ENCODE measurements at places on chromosomes 7 and 10.
A peak's percentile ranks its signal among the peaks of the same experiment; 100 is the strongest.

GRCh38 chr7:90692947-90693346 is 96.8 kb downstream of the CDK14 start:
- DNase-seq, result no peak

GRCh38 chr7:45026984-45027773 is 27.2 kb downstream of the CCM2 start:
- no peak for DNase-seq

DNA sequence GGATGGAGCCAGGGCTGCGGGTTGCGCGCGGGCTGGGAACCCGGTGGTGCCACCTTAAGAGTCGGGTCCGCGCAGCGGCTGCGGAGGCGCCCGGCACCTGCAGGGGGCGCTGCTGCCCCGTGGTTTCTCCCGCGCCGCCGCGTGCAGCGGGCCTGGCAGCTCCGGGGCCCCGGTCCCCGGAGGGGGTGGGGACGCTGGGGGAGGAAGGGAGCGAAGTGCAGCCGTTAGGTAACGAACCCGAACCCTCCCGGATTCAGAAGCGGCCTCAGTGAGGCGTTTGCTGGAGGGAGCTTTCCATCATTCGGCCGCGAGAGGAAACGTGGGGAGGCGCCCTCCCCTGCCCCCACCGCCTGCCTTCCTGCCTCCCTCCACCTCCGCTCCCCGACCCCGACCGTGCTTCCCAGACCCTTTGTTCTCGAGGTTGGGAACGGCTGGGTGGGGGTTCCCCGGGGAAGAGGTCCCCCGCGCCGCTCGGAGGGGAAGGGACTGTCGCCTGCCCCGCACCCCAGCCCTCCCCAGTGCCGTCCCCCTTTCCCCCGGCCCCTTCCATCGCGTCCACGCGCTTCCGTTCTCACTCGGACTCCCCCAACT is 29.6 kb downstream of the SKIDA1 start:
- peak; percentile 34 for DNase-seq

GRCh38 chr10:114624951-114625780 is 32.9 kb downstream of the ABLIM1 start:
- DNase-seq, result no peak

DNA sequence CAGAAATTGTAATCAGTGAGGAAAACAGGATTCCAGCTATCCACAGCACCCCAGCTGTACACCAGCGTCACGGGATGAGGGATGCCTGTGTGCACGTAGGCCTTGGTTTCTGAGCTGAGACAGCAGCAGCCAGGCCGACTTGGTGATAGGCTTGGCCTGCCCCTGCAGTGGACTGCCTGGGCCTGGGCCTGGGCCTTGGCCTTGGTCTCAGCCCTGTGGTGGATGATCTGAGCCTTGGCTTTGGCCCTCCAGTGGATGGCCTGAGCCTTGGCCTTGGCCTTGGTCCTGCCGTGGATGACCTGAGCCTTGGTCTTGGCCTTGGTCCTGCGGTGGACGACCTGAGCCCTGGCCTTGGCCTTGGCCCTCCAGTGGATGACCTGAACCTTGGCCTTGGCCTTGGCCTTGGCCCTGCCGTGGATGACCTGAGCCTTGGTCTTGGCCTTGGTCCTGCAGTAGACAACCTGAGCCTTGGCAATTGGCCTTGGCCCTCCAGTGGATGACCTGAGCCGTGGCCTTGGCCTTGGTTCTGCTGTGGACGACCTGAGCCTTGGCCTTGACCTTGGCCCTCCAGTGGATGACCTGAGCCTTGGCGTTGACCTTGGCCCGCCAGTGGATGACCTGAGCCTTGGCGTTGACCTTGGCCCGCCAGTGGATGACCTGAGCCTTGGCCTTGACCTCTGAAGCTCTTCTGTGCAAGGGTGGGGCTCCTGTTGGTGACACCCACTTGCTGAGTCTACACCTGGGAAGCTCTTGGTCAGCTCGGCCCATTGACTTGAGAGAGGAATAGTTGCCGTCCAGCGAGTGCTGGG is 93.8 kb downstream of the CUX1 start:
- no peak for DNase-seq

DNA sequence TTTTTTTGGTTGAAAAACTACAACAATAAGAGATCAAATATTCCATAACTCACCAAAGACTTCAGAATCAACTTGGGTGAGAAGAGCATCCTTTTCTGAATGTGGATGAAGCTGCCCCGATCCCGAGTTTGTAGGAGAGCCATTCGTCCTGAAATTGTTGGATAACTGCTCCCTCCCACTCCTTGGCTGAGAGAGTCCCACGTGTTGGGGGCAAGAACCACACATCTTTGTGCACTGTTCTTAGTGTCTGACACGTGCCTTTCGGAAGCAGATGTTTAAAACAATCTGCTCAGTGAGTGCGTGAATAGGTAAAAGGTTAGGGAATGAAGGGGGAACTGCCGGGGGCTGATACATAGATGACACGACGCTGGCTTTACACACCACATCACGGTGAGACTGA is 575.7 kb downstream of the PTPRN2 start:
- DNase-seq, result no peak

- DNase-seq, result no peak
These were observed 59.7 kb upstream of the PDCD4 start for GRCh38 chr10:110811791-110812581.

- no peak for DNase-seq
These were observed 17.9 kb upstream of the TIAL1 start for GRCh38 chr10:119614686-119615085.

- DNase-seq, result no peak
These were observed 1.2 kb upstream of the LSM8 start for GRCh38 chr7:118182593-118183427.

DNA sequence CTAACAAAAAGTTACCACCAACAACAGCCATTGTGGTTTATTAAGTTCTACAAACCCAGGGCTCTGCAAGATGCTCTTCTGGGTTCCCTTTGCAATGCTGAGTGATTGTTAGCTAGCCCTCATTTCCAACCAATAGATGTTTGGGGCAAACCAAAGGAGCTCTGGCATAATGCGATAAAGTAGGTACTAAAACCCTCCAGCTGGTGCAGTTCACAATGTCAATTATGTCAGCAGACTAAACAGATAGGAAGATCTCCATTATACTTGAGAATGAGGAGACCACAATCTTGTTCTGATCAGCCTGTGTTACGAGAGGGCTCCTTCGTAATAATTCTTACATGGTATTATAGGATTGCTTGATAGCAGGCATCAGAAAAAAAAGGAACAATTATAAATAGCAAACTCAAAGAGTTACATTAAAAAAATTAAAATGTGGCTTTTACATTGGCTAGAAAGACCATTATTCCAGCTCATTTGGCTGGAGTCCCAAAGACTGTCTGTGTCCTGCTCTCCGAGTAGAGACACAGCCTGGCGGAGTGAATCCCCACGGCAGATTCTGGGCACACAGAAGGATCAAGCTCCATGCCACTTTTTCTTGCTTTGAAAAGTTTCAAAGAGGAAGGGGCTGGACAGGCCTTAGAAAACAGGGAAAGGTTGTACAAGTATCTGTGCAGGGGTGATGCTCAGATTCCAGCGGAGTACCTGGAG is 93.8 kb downstream of the ZRANB1 start:
- no peak for DNase-seq

GRCh38 chr7:150917969-150918368 is 60.2 kb downstream of the KCNH2 start:
- DNase-seq, result no peak

GRCh38 chr7:25238066-25238725 is 9.9 kb upstream of the NPVF start:
- no peak for DNase-seq

DNA sequence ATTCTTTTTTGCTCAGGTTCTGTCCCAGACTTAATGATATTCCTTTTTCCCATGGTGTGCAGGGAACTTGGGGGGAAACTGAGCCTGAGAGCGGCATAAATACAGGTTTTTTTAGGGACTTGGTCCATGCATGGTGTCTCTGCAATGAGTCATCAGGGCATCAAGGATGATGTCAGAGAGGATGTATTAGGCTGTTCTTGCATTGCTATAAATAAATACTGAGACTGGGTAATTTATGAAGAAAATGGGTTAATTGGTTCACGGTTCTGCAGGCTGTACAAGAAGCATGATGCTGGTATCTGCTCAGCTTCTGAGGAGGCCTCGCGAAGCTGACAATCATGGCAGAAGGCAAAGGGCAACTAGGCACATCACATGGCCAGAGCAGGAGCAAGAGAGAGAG is 185.4 kb downstream of the RAB11FIP2 start:
- DNase-seq, result no peak

DNA sequence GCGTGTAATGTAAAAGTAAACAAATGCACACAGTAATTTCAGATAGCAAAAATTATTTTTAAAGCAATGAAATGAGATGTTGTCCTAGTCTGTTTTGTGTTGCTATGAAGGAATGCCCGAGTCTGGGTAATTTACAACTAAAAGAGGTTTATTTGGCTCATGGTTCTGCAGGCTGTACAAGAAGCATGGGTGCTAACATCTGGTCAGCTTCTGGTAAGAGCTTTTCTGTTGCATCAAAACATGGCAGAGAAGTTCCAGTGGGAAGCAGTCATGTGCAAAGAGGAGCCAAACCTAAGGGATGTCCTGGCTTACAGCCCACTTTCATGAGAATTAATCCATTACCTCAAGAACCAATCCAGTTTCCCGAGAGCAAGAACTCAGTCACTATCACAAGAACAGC is 62.9 kb upstream of the MNX1 start:
- no peak for DNase-seq

DNA sequence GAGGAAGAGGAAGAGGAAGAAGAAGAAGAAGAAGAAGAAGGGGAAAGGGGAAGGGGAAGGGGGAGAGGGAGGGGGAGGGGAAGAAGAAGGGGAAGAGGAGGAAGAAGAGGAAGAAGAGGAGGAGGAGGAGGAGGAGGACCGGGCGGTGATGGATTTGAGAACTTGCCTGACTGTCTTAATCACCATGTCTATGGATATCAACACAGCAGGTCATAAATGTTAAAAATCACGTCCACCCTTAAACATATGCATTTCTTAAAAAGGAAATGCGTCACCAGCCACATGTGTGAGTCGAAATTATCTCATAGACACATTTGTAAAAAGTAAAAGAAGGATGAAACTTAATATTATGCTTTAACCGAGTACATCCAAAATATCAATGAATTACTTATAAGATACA is 42.1 kb upstream of the INSIG1 start:
- DNase-seq, result no peak

DNA sequence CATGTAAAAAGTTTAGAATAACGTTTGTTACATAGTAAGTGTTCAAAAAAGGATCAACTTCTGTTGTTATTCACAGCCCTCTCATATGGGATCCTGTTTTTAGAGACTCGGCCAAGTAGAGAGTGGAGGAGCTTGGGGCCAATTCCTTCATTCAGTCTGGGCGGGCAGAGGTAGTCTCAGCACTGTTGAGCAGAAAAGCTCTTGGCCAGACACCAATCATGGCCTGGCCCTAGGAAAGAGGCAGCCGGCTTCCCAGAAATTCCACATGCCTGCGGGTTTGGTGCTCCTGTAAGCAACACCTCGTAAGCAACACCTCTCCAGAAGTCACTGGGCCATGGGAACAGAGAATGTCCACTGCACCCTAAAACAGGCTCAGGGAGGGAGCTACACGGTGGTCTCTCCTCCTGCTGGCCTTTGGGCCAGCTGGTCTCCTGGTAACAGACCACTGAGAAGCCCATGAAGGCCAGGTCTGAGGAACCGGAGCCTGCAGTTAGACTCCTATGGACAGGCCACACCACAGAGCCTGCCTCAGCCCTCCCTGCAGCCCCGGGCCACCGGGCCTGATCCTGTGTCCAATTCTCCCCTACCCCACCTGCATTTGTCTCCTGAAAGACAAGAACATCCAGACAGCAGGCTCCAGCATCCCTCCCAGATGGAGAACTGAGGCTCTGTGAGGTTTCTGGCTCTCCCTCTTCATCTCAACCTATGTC is 149.1 kb downstream of the GRID1 start:
- DNase-seq, result no peak

- DNase-seq, result no peak
These were observed 43.9 kb downstream of the KCNH2 start for GRCh38 chr7:150934045-150934766.

- DNase-seq, result peak; percentile 74
These were observed 171.5 kb downstream of the C7orf25 start for GRCh38 chr7:42740408-42740807.

GRCh38 chr10:16470747-16471146 is 33.9 kb downstream of the PTER start:
- no peak for DNase-seq

DNA sequence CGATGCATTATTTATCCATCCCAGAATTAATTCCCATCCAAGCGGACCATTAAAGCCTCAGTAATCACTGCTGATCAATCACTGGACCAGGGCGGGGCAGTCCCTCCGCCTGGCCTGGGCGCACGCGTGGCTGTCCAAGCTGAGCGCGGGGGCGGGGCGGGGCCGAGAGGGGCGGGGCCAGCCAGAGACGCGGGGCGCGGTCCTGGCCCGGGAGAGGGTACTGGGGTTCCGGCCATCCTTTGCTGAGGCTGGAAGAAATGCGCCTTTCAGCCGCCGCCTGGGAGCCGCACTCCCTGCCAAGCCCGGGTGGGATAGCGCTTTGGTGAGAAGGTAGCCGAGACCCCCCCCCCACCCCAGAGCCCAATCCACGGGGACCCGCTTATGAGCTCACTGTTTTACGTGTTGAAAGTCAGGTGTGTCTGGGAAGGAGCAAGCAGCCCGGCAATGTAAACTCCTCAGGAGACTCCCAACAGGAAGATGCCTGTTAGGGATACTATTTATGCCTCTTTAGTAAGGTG is at the start of gene ARHGAP22:
ARHGAP22 (minus strand) TSS at position 83 of the 518 bp plus-strand sequence. CDS start 277 bp downstream, outside the sequence.
- no peak for DNase-seq

DNA sequence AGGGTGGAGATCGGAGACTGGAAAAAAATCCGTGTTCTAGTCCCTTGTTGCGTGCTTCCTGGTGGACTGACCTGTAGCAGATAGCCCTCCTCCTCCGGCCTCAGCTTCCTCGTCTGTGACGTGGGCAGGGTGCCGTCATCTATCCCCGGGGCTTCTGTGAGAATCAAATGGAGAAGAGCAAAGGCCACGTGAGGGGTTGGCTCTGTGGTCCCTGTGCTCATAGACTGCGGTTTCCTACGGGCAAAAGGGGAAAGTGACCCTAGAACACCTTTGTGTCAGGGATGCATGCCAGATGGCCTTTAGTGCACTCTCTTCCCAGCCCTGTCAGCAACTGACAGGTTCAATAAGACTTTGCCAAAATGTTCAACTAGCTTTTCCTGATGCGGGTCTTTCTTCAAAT is 33.7 kb downstream of the GRK5 start:
- no peak for DNase-seq

DNA sequence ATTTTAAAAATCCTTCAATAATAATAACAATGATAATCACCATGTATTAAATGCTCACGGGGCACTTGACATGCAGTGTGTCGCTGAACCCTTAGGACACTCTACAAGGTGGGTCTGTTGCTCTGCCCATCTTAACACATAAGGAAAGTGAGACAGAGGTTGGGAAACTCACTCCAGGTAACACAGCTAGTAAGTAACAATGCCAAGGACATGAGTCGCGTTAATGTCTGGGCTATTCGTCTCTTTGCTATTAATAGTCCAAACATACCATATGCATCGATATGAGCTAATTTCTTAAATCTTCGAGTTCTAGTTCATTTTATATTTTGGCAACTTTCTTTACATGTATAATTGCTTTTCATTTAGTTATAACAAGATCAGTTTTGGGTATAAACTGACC is 79.5 kb downstream of the BEND7 start:
- no peak for DNase-seq

DNA sequence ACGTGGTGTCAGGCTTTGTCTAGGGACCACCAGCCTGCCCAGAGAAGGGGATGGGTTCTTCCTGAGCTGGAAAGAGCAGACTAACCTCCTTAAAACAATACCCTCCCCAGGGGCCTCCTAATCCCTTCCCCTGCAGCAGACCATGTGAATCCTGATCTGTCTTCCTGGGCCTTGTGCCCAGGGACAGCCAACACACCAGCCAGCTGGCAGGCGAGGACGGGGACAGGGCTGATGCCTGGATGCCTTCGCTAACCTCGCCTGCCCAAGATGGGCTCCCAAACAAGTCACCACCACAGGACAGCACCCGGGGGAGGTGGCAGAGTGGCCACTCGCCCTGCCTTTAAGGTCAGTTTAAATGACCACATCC is 17.6 kb downstream of the PODXL start:
- DNase-seq, result no peak
